ENCODE measurements at places on chromosomes 3 and 15.

DNA sequence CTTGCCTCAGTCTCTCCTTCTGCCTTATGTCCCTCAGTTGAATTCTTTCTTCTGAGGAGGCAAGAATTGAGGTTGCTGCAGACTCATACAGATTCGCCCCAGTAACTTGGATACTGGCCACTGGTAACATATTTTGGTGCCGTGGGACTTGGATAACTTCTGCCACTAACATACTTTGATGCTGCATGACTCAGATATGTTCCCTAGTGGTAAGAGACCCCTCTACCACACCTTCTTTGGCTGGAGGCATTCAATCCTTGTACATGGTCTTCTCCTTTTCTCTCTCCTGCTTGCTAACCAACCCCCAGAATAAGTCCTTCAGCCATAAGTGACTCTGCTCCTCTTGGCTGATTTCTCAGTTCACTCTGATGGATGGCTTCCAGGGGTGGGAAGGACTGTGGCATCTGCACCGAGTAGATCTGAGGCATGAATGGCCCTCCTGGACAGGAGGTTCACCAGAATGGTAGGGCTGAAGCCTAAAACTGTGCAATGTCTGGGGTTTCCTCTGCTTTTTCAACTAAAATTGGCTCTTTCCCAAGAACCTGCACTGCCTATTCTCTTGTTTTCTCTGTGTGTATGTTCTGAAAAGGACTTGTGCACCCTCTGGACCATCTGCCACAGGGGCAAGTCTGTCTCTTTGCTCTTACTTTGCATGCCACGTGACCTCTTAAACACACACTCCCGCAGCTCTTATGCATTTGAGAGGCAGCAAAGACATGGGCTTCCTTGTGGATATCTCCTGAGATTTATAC lies 55.5 kb upstream of the FSTL1 start:
- DNase-seq: peak; percentile 46

GRCh38 chr3:45987368-45988291 lies 8.0 kb downstream of the FYCO1 start:
- peak; percentile 50 for DNase-seq

- DNase-seq: no peak
Observed at GRCh38 chr15:86677278-86677677, 597.6 kb downstream of the AGBL1 start.

- DNase-seq: no peak
Observed at GRCh38 chr3:106566277-106566676, 697.5 kb upstream of the CBLB start.

DNA sequence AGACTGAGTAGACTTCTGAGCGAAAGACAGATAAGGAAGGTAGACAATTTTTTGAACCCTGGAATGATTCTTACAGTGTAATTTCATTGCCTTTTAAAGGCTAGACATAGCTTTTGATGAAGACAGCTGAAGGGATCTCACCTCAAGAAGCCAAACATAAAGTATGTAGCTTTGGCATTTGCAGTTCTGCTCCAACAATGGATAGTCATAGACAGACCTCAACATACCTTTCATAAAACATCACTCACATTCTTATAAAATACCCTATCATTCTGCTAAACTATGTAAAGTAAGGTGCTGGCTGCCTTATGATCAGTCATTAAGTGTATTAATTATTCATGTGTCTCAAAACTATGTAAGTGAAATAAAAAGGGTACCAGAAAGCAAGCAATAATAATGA lies 70.0 kb downstream of the UBE3A start:
- no peak for DNase-seq

- peak; percentile 89 for DNase-seq
Observed at GRCh38 chr15:63870487-63871209, 36.9 kb upstream of the HERC1 start.

DNA sequence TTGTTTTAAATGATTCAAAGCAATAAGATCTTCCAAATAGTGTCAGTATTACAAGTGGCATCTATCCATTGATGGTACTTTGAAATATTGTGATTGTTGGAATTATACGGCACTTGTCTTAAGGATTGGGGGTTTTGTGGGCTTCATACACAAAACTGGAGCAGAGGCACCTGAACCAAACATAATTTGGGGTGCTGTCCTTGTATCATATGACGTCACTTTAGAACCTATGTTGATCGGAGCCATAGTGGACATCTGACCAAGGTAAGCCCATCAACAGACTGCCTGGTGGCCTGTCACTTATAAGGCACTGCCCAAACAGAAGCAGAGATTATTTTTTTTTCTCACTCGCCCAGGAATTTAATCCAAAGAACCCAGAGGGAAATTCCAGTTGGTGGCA lies 2.9 kb upstream of the LRRC58 start:
- DNase-seq: no peak

GRCh38 chr3:54259636-54260035 lies 137.3 kb downstream of the CACNA2D3 start:
- DNase-seq: no peak

DNA sequence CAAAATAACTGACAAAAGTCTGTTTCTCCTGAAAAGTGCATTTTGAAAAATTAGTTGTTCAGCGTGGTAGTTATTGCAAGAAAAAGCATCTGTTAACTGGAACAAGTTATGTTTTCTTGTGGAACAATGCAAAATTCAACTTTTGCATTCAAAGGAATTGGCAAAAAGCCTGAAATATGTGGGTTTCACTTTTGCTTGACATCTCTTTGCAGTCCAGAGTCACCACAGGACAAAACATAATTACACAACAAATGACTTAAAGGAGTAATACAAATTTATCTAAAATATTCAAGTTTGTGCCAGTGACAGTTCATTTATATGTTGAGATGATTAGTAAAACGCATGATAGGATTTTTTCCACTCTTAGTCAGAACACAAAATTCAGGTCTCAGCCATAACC lies 96.3 kb upstream of the P2RY1 start:
- DNase-seq: peak; percentile 13

DNA sequence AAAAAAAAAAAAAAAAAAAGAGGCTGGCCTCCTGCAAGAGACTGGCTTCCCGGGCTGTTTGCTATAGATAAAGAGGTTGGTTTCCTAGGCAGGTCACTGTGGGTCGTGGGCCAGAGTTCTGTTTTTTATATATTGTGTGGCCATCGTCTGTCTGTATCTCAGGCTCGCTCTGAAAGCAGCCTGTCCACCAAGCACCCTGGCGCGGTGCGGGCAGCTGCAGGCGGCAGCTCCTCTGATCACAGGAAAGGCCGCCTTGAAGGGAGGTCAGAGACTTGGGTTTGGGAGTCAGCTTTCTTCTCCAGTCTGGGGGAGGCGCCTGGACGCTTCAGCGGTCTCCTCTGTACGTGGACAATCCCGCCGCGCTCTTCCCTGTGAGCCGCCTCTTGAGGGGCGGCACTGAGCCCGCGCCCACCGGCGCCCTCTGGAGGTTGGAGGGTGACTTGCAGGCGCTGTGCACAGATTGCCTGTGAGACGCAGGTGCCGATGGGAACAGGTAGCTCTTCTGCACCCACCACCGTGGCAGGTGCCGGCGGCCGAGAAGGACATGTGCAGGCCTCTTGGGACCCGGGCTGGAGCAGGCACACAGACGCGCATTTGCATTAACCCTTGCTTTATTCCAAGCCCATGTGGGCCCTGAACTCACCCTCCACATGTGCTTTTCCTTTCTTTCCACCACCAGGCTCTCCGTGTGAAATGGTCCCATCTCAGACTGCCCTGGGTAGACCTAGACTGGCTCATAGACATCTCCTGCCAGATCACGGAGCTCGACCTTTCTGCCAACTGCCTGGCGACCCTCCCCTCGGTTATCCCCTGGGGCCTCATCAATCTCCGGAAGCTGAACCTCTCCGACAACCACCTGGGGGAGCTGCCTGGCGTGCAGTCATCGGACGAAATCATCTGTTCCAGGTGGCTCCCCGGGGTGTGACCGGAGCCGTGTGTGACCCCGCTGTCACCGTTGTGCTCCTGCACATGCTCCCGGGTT lies 89.3 kb downstream of the LRRK1 start:
- DNase-seq: no peak

DNA sequence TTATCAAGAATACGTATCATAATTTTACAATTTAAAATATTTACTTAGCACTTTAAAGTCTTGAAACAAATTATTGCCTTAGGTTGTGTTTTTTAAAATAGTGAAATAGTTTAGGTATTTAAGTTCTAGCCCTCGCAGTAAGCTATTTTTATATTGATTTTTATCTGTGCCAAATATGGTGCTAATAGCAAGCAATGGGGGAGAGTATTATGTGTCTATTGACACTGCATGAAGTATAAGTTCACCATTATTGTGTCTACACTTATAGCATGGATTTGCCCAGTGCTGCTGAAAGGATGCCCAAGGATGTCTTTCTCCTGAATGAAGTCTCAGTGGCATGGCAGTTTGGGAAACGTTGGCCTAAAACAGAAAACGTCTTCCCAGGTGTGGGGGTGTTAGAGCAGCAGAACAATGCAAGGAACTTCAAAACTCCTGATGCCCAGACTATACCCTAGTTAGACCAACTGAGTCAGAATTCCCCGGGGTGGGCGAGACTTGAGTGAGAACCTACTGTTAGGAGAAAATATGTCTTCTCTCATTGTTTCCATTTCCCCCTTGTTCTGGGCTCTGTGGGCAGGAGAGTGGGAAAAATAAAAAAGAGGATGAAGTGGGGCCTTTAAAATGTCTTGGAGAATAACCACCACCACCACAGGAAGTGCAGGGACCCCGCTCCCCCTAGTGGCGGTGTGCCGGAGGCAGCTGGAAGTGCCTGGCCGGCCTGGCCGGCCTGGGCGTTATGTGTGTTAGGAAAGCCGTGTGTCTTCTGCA lies 104.2 kb upstream of the SLC7A14 start:
- DNase-seq: peak; percentile 54

- no peak for DNase-seq
Observed at GRCh38 chr3:17027318-17027717, 142.6 kb downstream of the PLCL2 start.

DNA sequence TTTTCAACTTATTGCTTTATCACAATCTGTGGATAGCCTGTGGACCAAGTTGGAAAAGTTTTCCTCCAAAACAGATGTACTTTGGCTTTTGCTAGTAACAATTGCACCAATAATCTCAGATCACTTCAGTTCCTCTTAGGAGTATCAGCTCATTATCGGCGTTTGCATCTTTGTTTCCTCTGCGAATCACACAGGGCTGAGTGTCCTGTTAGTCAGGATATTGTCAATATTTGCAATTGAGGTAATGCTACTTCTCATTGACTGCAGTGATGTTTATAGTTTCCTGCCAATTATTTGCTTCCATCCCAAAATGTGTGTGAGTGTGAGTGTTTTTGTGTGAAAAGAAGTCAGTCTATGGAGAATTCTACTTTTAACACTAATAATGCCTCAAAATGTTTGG lies 545.0 kb downstream of the SI start:
- no peak for DNase-seq

DNA sequence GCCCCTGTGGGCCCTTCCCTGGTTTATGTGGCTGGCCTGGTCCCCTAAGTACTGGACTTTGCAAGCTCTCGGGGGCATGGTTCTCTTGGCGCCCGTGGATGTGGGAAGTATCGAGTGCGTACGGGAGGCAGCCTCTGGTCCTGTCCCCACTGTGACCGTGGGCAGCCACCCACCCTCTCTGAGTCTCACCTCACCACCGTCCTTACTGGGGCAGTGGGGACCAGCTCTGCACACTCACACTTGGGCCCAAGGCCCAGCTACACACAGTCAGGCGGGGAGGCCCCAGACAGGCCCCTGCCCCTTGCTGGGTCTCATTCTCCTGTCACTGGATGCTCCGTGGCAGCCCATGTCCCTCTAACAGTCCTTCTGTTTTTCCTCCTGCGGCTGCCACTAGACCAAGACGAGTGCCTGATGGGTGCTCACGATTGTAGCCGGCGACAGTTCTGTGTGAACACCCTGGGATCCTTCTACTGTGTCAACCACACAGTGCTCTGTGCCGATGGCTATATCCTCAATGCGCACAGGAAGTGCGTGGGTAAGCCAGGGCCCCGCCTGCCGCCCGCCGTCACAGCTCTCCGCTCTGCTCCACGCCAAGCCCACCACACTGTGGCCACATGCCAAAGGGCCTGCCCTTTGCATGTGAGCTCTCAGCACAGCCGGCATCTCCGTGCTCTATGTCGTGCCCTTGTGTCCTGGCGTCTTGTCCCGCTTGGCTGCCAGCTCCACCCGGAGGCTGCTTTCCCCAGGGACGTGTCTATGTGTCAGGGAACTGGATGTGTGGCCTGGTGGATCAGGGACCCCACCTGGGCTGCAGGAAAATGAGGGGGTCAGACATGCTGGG lies 72.7 kb downstream of the FBLN2 start:
- DNase-seq: no peak

DNA sequence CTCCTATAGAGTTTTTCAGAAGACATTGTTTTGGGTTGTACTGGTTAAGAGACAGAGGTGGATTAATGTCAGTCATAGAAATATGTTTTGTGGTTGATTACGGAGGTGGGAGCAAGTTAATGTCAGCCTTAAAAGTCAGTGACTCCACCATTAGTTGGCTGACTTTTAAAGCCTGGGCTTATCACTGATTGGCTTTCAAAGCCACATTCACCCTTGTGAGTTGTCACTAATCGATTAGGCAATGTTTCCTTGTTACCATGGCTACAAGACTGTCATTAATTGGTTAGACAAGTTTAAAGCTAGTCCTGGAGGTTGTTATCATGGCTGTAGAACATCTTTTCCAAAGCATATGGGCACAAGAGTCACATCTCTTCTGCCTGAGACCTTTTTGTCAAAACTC lies 73.0 kb downstream of the NEO1 start:
- DNase-seq: peak; percentile 13

DNA sequence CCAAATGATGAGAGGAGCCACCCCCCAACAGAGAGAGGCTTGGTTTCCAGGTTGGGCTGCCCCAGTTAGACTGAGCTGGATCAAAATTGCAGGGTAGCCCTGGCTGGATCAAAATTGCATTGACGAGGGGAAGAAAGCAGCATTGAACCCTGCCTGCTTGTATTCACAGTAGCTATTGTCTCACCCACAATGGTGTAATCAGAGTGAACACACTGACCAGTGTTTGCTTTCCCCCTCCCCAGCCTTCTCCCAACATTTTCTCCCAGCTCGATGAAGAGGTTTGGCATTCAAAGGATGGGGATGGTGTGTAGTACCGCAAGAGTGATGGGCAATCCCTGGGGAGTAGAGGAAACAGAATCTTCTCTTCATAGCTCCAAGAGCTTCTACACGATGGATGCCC lies 223.8 kb downstream of the ADAMTS9 start:
- DNase-seq: no peak

DNA sequence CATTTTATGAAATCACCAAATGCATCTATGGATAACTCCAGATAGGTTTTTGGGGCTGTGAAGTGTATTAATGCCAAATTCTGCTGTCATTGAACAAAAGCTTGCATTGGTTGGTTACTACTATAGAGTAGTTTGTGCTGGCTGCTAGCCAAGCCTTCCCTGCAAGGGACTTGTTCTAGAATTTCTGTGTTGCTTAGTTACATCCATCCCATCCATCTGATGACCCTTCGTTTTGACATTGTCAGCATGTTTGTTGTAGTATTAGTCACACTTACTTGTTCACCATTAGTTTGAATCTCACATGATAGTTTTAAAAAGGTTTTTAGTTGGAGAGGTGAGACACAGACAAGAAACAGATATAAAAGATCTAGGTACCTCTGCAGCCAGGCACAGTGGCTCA lies 7.0 kb upstream of the NIPA2 start:
- DNase-seq: no peak

- no peak for DNase-seq
Observed at GRCh38 chr3:51559961-51560360, 21.4 kb downstream of the RAD54L2 start.
